Activated CD8-positive, alpha-beta T cell treated with anti-CD3 and anti-CD28 coated beads for 36 hours (primary cell): ENCODE measurements at places on chromosomes 12 and 14. TPM values are rescaled to one million over a fixed set of nuclear protein-coding genes. Genes with fewer than 3 reads are reported as not detected.

- DNase-seq = no peak
Measured at GRCh38 chr14:54104601-54105145, 148.0 kb upstream of the BMP4 start.

Gene TSPAN11
- total RNA-seq = not detected

- no peak for DNase-seq
Measured at GRCh38 chr14:103118663-103119404, 4.4 kb upstream of the TNFAIP2 start.

Gene MYF6
- not detected for total RNA-seq

DNA sequence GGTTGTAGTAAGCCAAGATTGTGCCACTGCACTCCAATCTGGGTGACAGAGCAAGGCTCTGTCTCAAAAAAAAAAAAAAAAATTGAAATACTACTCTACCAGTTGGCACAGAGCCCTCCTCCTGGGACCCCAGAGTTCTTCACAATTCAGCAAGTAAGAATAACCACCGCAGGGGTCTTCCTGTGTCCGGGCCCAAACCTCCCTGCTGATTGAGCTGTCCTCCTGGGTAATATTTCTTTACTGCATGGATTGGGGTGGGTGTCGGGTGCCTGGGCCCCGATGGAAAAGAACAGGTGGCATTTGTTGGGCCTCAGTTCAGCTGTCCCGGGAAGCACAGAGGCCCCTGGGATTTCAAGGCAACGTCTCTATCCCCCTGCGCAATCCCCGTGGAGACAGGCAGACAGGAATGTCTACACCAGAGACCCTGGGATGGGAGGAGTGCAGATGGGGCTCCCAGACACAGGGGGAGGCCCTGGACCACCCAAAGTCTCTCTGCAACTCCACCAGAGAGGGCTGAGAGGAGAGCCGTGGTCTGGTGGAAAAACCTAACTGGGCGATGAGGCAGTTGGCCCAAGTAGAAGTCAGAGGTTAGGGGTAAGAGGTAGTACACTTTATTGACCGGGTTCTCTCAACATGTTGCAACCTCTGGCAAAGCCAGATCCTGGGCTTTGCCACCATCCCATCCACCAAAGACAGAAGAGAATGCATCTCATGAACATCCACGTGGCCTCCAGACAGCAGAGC is 32.7 kb upstream of the VPS37B start:
- no peak for DNase-seq

Gene FZD10
- not detected for total RNA-seq

GRCh38 chr14:89498878-89499277 is 81.8 kb upstream of the FOXN3 start:
- DNase-seq = no peak
